G401 (cell line): ENCODE measurements at places on chromosomes 4 and X.

- no peak for DNase-seq
Observed at GRCh38 chrX:70592091-70592490, 147.5 kb downstream of the DLG3 start.

DNA sequence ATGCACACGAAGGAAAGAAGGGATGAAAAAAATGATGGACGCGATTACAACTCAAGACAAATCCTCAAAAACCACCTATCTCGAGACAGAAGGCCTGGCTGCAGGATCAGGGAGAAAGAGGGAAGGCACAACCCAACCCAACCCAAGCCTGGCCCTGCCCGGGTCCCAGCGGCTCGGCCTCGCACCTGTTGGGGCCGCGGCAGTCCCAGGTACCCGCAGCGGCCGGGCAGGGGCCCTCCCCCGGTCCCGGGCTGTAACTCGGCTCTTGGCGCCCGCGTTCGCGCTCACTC is 464 bp downstream of the RASGEF1B start:
- DNase-seq = no peak

DNA sequence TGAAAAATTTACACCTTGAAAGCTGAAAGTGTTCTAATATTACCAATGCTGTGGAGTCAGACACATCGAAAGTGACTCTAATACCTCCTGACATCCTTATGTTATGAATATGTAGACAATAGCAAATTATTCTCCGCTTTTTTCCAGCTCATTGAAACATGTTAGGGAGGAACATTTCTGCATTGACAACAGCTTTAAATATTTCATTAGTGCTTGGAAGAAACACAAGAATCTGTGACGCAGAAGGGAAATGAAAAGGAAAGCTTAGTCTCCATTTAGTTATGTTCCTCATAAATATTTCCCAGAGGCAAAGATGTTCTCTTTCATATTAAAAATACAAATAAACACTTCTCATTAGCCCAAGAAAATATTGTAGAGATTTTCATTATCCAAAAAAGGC is 55.8 kb upstream of the CD99 start:
- no peak for DNase-seq

DNA sequence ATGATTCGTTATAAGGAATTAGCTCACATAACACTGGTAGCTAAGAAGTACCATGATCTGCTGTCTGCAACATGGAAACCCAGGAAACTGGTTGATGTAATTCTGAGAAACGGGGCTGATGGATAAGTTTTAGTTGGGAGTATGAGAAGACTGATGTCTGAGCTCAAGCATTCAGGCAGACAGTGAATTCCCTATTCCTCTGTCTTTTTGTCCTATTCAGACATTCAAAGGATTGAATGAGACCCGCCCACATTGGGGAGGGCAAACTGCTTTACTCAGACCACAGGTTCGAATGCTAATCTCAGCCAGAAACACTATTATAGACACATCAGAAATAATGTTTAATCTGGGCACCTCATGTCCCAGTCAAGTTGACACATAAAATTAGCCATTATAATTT is 515.5 kb downstream of the STPG2 start:
- DNase-seq = no peak

- peak; percentile 25 for DNase-seq
Observed at GRCh38 chrX:134520860-134521390, 61.0 kb downstream of the HPRT1 start.

- no peak for DNase-seq
Observed at GRCh38 chrX:23662853-23663252, 4.4 kb upstream of the PRDX4 start.

GRCh38 chrX:56763556-56764152 is 34.6 kb downstream of the NBDY start:
- peak; percentile 86 for DNase-seq

GRCh38 chr4:82951196-82951595 is 50.7 kb downstream of the THAP9 start:
- DNase-seq = no peak

GRCh38 chr4:172892300-172892699 is 276.3 kb upstream of the GALNT7 start:
- DNase-seq = no peak

DNA sequence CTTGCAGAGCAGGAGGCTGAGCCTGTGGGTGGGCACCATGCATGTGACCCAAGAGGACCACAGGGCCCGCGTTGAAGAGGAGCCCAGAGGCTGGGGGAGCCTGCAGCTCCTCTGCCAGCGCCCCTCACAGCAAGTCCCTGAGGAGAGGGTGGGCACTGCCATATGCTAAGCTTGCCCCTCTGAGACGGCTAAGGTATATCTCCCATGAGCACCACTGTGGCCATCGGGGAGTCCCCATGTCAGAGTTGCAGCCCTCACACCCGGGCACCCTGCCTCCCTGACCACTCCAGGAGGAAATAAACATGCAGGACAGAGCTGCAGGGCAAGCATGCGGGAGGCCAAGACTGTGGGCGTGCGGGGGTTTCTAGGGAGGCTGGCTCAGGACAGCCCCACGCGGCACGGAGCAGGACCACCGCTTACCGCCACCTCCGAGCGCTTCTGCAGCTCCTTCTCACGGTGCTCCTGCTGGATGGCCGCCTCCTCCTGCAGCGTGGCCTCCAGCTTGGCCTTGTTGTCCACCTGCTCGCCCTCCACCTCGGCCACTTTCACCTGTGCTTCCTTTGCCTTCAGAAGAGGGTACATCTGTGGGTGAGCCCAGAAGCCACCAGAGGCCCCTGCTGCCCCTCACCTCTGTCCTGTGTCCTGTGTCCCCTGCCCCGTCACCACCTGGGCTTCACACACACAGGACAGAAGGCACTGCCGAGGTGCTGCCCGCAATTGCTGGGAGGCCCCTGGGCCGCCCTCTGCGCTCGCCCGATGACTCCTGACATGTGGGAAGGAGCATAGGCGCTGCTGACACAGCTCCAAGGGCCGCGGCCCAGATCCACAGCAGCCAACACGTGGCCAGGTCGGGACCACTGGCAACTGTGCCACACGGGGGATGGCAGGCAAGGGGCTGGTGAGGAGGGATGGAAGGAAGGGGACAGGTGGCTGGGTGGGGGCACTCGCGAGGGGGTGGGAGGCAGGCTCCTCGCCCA is 29.8 kb downstream of the FGFR3 start:
- no peak for DNase-seq

DNA sequence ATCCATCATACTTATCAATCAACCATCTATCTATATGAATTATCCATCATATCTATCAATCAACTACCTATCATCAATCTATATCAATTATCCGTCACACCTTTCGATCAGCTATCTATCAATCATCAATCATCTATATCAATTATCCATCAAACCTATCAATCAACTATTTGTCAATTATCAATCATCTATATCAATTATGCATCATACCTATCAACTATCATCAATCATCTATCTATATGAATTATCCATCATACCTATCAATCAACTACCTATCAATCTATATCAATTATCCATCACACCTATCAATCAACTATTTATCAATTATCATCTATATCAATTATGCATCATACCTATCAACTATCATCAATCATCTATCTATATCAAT is 70.6 kb upstream of the PPP2R3B start:
- no peak for DNase-seq

DNA sequence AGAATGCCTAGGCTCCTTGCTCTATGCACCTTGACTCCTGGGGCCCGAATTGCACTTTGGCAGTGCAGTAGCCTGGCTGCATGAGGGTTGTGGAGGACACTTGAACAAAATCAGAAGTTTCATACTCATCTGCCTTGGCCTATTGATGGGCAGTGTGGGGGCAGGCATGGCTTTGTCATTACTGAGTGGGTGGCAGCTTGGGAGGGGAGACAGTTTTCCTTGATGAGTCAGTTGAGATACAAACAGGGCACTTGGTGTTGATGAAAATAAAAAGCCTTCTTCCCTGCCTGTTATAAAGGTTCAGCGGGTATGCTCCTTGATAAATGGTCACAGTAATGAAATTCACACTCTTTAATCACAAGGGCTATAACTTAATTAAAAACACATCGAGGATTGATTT is 126.8 kb upstream of the MAMLD1 start:
- no peak for DNase-seq

DNA sequence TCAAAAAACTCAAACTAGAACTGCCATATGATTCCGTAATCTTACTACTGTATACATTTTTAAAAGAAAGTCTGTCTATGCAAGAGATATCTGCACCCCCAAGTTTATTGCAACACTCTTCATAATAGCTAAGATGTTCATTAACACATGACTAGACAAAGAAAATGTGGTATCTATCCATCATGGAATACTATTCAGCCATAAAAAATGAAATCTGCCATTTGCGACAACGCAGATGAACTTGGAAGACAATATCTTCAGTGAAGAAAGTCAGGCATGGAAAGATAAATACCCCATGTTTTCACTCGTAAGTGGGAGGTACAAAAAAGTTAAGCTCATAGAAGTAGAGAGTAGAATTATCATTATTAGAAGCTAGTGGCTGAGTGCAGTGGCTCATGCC is 87.3 kb upstream of the DHRSX start:
- DNase-seq = no peak

GRCh38 chr4:179867300-179867878 is 2375.8 kb upstream of the TENM3 start:
- peak; percentile 25 for DNase-seq

GRCh38 chr4:2802618-2803531 is 10.0 kb downstream of the SH3BP2 start:
- no peak for DNase-seq

DNA sequence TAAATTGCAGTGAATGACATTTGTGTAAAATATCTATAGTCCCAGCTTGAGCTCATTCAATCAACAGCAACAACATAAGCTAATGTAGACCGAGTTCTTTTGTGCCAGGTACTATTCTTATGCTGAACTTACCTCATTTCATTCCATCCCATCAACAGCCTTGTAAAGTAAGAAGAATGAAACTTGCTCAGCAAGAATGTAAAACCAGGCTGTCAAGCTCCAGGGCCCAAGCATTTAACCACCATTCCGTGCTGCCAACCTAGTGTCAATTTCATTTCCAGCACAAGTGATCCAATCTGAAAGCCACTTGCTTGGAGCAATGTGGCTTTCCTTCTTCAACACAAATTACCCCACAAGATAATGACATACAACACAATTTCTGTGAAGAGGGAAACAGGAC is 36.6 kb downstream of the RASSF6 start:
- no peak for DNase-seq

- no peak for DNase-seq
Observed at GRCh38 chr4:143356493-143356892, 19.8 kb downstream of the GAB1 start.

GRCh38 chr4:67934628-67935027 is 28.7 kb downstream of the TMPRSS11A start:
- DNase-seq = no peak

GRCh38 chrX:23194885-23195554 is 139.6 kb upstream of the PTCHD1 start:
- no peak for DNase-seq

DNA sequence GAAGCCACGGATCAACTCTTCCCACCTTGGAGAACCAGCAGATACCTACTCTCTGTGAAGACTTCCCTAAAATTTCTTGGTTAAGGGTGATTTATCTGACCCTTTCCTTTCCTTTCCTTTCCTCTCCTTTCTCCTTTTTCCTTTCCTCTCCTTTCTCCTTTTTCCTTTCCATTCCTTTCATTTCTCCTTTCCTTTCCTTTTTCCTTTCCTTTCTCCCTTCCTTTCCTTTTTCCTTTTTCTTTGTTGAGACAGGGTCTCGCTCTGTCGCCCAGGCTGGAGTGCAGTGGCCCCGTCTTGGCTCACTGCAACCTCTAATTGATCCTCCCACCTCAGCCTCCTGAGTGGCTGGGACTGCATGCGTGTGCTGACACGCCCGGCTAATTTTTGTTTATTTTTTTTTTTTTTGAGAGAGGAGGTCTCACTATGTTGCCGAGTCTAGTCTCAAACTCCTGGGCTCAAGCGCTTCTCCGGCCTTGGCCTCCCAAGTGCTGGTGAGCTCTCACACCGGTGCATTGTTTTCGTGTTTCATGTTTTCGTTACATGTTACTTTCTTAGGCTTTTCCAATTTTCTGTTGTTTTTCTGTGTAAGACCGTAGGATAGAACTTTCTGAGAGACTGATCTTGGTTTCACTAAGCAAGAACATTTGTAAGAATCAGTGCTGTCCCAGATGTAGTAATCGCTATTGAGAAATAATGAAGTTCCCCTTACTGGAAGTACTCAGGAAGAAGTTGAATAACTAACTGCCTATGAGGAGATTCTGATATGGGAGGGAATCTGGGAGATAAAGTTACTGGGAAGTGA is 2.0 kb downstream of the TMEM165 start:
- no peak for DNase-seq

DNA sequence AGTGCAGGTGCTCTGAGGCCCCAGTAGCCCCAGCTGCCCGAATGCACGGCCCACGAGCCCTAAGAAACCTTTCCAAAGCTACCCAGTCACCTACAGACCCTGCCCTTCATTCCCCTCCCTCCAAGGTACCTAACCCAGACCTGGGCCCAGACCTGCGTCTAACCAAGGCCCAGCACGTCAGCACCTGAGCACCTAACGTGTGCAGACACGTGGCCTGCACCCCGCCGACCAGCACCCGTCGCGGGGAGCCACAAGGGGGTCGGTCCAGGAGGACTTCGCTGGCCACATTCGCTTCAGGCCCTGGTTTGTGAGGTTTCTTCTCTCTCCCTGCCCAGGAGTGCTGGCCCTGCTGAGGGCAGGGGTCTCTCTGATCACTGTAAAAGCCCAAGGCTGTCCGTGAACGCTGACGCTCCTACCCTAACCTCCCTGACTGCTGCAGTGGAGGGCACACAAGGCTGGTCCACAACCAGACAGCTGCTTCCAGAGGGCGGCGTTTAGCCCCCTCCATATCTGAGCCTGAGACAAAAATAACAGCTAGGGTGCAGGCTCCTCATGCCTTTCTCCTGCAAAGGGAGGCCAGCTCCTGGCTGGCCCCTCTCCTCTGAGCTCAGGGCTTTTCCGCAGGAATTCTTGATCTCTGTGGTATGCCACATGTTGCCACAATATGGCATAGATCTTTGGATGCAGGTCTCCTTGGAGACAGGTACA is 31.8 kb downstream of the WDR1 start:
- no peak for DNase-seq

GRCh38 chr4:19005211-19005610 is 983.7 kb upstream of the LCORL start:
- no peak for DNase-seq

- peak; percentile 99 for DNase-seq
Observed at GRCh38 chr4:77188498-77189220, 31.7 kb downstream of the CCNG2 start.

- no peak for DNase-seq
Observed at GRCh38 chr4:48785302-48785701, 5.2 kb upstream of the FRYL start.
